ENCODE measurements at places on chromosomes 4 and X.

DNA sequence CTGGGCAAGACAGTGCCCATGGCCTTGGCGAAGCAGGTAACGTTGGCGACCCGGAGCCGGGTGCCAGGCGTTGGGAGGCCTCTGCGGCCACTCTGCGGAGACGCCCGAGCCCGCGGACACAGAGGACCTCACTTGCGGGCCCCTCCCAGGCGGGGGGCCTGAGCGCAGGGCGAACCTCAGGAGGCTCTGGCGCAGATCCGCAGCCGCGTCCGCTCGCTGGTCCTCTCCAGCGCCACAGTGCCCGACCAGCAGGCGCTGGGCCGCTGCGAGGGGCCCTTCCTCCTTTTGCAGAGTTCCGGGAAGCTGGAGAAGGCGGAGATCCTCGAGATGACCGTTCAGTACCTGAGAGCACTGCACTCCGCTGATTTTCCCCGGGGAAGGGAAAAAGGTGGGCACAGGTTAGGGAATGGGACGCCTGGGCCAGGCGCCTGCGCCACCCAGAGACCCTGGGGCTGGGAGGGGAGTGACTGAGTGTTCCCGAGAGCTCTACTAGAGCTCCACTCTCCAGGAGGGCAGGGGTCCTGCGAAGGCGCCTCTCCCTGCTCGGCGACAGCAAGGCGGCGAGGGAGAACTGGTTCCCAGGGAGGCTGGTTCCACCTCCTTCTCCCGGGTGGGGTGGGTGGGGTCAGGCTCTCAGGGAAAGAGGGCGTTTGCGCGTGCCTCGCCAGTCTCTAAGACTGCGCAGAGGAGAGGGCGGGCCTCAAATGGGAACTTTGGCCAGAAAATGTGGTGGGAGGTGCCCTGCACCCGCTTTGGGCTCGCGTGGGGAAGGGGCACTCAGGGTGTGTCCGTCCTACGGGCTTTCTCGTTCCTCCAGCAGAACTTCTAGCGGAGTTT, 1.4 kb downstream of the HELT start:
- no peak for DNase-seq

- DNase-seq: no peak
Measured at GRCh38 chr4:93743635-93744034, 84.9 kb upstream of the ATOH1 start.

DNA sequence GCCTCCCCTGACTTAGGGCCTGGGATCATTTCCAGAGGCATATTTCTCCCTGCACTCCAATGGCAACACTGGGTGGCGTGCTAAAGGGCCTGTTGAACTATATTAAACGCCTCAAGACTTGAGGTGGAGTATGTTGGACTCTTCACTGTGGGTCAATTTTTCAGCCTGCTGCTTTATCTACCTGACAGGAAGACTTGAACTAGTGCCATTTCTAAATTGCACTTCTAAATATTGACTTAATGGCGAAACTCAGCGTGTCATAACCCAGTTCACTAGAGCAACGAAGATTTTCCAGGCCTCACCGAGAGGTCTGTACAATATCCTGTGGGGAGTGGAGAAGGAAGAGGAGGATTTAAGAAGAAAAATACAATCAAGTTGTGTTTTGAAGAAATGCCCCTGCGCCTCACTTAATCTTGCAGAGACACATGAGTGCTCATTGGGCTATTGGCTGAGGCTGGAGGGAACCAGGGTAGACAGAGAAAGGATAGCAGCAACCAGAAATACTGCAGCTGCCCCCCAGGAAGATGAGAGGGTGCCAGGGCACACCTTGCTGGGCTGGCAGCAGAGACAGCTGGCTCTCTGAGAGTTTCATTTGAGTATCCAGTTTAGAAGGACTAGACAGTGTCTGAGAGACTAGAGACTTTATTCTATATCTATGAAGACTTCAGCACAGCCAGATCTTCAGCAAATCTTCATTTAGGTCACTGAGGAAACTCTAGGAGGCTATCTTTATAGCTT, 67.4 kb downstream of the ENPP6 start:
- no peak for DNase-seq

DNA sequence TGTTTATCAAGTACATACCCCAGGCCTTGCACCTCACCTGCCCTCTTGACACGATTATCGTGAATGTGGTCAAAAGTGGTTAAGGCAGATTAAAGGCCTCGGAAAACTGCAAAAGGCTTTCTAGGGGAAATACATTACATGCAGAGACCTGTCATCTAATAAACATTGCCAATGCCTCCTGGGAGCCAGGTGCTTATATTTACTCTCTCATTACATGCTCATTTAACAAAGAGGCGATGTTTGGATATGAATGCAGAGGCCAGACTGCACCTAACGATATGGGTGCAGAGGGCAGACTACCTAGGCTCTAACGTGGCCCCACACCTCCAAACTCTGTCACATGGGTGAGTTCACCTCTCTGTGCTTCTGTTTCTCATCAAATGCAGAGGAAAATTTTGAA, 14.5 kb downstream of the CRMP1 start:
- no peak for DNase-seq

- no peak for DNase-seq
Measured at GRCh38 chrX:352181-352580, 33.6 kb upstream of the GTPBP6 start.
